ENCODE measurements at places on chromosomes 6 and 20. TPM values are rescaled to one million over a fixed set of nuclear protein-coding genes. Genes with fewer than 3 reads are reported as not detected.
A peak's percentile ranks its signal among the peaks of the same experiment; 100 is the strongest.

GRCh38 chr6:61649845-61650244 lies 636.2 kb downstream of the KHDRBS2 start:
- DNase-seq = no peak

C6orf52 gene
- total RNA-seq = not detected

DNA sequence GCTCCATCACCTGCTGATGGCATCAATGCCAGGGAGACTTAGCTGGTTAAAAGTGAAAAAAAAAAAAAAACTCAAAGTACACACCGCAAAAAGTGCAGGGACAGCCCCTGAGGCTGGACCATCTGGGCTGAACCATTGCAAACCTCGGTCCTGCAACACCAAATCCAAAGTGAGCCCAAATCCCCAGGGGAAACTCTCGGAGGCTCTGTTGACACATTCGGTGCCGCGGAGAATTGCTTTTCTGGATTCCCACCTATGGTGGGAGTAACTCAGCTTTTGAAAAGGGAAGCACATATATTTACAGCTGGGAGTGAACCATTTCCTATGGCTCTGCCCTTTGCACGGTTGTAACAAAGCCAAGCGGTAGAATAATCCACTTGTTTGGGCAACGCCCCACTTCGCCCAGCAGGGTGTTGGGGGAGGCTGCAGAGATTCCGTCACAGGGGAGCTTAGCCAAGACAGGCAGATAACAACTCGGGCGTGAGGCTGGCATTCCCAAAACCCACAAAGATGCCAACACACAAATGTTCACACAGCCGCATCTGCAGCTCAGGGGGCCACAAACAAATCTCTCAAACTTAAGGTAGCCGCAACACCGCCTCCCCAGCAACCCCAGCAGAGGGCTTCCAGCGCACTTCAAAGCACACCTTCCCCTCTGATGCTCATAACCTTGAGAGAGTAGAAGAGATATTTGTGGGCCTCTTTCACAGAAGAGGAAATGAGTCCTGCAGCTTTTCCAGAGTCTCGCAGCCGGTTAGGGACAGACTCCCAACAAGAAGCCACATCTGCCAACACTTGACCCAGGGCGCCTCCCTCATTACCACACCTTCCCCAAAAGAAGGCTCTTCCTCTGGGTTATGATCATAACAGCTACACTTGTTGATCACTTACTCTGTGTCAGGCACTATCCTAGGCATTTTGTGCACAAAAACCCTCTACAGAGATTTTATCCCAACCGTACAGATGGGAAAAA lies 11.4 kb downstream of the ZC3H12D start:
- DNase-seq = peak; percentile 89

DNA sequence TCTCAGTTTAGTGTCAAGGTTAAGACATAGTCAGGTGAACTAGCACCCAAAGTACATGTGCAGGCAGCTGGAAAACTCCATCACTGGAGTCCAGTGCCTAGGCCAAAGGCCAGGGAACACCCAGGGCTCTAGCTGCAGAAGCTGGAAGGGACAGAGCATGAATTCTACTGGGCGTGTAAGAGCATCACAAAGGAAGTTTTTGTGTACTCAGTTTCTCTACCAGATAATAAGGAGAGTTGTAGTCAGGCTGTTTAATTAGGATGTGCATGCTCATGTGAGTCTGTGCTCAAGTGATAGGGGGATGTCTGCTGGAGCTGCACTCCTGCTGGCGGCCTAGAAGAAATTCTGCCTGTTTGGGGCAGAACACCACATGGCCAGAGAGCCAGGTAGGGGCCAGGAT lies 8.1 kb downstream of the L3MBTL1 start:
- no peak for DNase-seq

DNA sequence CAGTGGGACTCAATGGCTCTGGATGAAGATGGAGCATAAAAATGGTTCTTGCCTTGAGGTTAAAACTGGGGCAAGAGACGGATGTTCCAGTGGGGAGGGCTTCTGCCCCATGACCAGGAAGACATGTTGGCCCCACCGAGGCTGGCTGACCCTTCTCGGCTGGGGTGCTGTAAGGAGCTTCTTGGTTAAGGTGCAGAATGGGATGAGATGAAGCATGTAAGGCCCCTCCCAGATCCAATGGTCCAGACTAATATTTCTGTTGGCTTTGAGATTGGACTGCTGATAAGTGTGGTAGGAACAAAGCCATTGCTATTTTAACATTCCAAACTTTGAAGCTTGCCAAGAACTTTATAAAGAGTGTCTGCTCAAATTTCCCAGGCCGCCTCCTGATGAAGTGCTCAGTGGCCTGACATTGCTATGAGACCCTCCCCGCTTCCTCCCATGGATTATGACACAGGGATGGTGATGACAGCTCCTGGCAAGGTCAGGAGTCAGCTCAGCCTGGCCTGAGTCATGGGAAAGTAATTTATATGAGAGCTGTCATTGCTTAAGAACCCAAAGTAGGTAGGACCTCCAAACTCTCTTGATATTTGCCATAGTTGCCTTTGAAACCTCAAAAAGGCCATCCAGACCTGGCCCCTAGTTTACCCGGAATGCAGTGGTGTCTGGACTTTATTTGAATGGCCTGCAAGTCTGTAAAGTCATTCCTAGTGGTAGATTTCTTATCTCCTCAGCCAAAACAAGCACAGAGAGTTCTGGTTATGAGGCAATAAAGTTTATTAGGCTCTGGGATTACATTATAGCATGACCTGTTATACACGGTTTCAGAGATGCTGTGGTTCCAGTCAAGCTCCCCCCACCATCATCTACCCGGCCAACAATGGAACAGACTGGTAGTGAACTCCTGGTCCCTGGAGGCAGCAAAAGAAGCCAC lies 55.2 kb downstream of the TGM2 start:
- peak; percentile 51 for DNase-seq

ANGPT4 gene
- total RNA-seq = not detected

GRCh38 chr6:24231438-24231977 lies 105.5 kb downstream of the NRSN1 start:
- no peak for DNase-seq

DNA sequence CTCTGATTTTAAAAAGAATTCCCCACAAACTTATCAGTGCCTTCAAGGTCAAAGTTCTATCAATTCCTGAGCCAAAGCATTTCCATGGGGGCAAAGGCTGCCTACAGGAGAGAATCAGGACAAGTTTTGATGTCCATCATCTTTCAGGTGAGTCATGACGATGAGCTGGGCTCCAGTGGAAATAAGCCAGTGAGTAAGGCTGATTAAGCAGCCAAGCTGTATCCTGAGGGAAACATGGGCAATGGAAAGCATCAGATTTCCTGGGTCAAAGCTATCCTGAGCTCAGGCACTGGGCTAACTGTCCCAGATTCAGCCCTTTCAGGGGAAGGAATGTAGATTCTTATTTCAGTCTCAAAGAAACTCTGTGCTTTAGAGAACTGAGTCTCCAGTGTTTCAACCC lies 377.4 kb downstream of the CD109 start:
- DNase-seq = no peak

- DNase-seq = no peak
These were observed 11.1 kb downstream of the ULBP1 start for GRCh38 chr6:149974825-149975224.

RNGTT gene
- total RNA-seq = 13.1 TPM

PACSIN1 gene
- total RNA-seq = not detected

DNA sequence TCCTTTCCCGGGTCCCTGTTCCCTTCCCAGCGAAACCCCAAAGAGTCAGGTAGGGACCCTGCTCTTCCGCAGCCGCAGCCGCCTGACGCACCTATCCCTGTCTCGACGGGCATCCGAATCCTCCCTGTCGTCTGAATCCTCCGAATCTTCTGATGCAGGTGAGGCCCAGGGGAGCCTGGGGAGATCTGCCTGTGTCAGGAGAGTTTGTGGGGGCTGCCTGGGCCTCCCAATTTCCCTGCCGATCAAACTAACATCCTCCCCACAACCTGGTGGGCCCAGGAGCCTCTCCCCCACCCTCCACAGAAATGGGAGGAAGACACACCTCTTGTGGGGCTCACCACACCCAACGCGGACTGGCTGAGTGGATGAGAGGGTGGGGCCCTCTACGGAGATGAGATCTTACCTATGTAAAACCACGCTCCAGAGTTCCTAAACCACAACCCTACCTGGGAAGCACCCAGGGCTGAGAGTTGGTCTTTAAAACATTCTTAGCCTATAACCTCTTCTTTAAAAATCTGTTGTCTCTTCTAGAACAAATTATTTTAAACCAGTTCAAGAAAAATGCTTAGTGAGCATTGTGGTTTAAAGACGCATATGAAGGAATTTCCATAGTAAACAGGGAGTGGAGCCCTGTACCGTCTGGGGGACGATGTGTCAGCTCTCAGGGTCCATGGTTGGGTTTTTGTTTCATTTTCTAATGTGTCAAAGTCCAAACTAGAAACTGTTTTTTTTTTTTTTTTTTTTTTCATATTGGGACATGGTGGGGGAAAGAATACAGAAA lies 1.7 kb downstream of the CDC25B start:
- DNase-seq = peak; percentile 65

TCP11 gene
- 0.96 TPM for total RNA-seq

PTPN1 gene
- total RNA-seq = 19.3 TPM

GRCh38 chr6:84763886-84764331 lies 489 bp downstream of the TBX18 start:
- no peak for DNase-seq

ZNF334 gene
- 1.9 TPM for total RNA-seq

CCN6 gene
- total RNA-seq = not detected

DNA sequence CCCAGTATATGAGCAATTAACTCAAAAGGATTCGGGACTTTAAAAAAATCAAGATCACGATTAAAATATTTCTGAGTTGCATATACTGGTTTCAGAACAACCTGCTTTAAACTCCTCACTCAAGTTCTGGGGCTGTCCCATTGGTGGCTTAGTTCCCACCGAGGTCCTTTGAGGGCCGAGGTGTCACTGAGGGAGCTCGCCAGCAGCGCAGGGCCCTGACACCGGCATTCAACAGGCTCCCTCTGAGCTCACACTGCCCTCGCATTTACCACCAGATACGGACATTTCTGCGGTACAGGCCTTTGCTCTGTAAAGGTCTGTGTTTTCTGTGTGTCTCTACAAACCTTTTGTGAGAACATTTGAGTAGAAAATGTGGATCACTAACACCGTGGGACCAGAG lies 24.4 kb upstream of the BNIP5 start:
- no peak for DNase-seq

DNA sequence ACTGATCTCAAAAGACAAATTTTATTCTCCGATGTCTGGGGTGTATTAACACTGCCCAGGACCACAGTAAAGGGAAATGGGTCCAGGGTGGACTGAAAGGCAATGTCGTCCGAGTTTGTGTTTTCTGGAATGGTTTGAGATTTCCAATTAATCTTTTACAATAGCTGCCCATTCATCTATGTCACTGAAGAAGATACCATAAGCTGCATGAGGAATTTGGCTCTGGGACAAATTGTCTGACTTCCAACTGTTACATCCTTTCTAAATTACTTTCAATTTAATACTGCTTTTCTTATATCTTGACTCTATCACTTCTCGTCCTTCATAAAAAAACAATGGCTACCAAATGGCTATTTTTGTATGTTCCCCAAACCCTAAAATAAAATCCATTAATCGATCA lies 130.7 kb upstream of the KCNK16 start:
- no peak for DNase-seq

DNA sequence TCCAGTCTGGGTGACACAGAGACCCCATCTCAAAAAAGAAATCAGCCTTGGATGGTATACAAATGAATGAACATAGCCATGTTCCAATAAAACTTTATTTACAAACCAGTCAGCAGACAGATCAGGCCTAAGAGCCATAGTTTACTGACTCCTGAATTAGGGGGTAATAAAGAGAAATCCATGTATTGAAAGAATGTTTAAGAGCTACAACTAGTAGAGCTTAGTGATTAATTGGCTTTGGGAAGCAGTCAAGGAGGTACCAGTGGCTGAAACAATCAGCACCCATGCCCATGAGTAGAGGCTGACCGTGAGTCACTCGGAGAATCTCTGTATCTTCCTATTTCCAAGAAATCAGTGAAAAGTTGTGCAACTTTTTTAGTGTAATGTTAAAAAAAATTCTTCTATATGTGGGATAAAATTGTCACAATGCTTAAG lies 223.6 kb upstream of the RREB1 start:
- DNase-seq = no peak

GRCh38 chr20:1434571-1435336 lies 31.9 kb downstream of the NSFL1C start:
- peak; percentile 51 for DNase-seq

BFSP1 gene
- 0.75 TPM for total RNA-seq

DNA sequence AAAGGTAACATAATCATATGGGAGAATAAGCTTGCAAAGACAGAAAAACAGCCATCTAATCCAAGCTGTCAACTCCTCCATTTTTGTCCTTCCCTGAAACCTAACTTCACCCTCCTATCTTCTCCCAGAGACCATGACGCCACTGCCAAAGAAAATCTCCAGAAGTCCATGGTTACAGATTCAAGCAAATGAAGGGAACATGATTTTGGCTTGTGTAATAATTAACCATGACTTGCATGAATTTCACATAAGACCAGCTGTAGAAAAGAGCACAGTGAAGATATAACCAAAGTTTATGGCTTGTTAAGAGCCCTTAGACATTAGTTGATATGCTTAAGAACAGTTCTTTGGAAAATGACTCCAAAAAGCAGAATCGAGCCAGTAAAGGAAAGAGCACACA lies 342.1 kb upstream of the NRSN1 start:
- DNase-seq = no peak

SIRPB1 gene
- total RNA-seq = not detected

Data from transverse colon (tissue), 4 donors.